ENCODE measurements at places on chromosomes 11 and 22. TPM values are rescaled to one million over a fixed set of nuclear protein-coding genes. Genes with fewer than 3 reads are reported as not detected.

The ARHGAP32 gene
- total RNA-seq, result 12.7 TPM

The PLAAT2 gene
- not detected for total RNA-seq

The SBF1 gene
- total RNA-seq, result 118 TPM

GRCh38 chr22:40819599-40820140 is 524 bp upstream of the SLC25A17 start:
- no peak for DNase-seq

DNA sequence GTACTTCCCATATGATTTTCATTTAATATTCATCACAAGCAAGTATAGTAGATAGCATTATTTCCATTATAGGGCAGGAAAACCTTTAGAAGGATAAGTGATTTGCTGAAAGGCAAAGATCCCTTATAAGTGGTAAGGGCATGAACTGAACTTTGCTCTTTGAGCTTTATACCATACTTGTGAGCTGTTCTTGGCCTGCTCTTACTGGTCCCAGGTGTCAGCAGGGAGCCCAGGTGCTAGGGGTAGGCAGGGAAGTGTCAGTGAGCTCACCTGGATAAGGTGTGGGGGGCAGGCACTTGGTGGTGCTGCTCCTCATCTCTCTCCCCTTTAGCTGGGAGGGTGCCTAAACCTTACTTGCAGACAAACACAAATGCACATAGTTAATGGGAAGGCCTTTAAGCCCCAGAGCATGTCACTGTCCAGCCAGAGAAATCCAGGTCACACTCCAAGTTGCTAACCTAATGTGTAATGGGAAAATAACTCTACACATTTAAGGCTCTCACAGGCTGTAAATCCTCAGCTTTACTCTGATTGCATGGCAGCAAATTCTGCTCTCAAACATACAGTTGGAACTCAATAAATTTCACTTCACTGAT is 114.4 kb downstream of the PLEKHA7 start:
- DNase-seq, result no peak

DNA sequence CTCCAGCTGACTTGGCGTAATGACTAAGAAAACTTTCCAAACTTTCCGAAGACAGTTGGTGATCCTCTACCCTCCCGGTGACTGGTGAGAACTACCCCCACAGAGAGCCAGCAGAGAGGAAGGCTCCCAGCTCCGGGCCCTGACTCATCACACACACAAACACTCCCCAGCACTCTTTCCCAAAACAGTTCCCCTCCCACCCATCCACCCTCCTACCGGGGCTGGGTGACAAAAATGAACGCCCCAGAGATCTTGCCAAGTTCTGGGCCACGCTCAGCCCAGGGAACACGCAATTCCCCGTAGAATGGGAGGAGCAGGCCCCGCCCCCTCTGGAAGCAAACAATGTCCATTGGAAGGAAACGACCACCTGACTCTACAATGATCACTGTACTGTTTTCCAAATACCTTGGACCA is 21.3 kb upstream of the JAM3 start:
- DNase-seq, result no peak

GRCh38 chr22:47105085-47105484 is 342.6 kb downstream of the TBC1D22A start:
- no peak for DNase-seq

- no peak for DNase-seq
Measured at GRCh38 chr11:84790849-84791427, 836.2 kb downstream of the DLG2 start.

- DNase-seq, result no peak
Measured at GRCh38 chr11:70727021-70727420, 328.7 kb downstream of the CTTN start.

GRCh38 chr11:72224564-72225410 is at the start of gene INPPL1:
INPPL1 (plus strand) TSS chr11:72224767; CDS start chr11:72224985, 218 bp downstream.
- no peak for DNase-seq

- DNase-seq, result no peak
Measured at GRCh38 chr22:44724416-44724815, 22.4 kb downstream of the PRR5 start.

Data from hematopoietic multipotent progenitor cell (in vitro differentiated cells).